Upper lobe of left lung (tissue), 6 donors: ENCODE measurements at places on chromosomes 1 and 21. TPM values are rescaled to one million over a fixed set of nuclear protein-coding genes. Genes with fewer than 3 reads are reported as not detected.
A peak's percentile ranks its signal among the peaks of the same experiment; 100 is the strongest.

DNA sequence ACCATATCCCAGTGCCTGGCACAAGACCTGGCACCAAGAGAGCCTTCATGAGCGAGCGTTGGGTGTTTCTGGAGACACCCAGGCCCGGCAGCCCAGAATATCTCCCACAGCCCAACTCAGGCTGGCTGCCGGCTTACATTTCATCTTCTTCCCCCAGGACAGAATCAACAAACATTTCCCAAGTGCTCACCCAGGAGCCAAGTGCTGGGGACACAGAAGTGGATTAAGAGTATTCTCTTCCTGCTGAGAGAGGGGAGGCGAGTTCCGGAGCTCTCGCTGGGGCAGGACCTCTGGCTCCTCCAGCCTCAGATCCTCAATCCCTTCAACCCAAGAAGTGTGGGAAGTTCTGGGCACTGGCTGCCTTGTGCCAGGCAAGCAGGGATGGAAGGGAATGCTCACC is 23.6 kb downstream of the IFFO2 start:
- H3K4me1 ChIP-seq = peaks cover 29% of the 10 kb centered on the region
- peak; percentile 77 for DNase-seq
- H3K36me3 ChIP-seq = no peaks in the 10 kb centered on the region
- no peak overlapping the region for H3K4me3 ChIP-seq
- H3K27me3 ChIP-seq = no peaks in the 10 kb centered on the region

Gene CACNA1S
- total RNA-seq = 0.03 TPM

DNA sequence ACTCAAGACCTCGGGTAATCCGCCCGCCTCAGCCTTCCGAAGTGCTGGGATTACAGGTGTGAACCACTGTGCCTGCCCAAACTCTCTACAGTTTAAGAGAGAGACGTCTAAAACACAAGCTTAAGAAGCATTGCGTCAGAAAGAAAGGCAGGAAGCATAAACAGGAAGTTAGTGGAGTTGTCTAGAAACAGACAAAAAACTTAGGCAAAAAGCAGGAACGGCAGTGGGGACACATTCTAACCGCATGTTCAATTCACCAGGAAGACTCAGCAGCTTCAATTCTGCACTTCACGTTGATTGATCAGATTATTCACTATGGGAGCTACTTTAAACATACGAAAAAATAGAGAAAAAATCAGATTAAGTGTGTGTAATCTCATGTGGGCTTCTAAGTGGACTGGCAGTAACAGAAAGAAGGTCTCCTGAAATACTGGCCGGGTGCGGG is 7.4 kb downstream of the CFAP74 start:
- H3K36me3 ChIP-seq = no peaks in the 10 kb centered on the region
- H3K4me1 ChIP-seq = peaks cover 8% of the 10 kb centered on the region
- H3K4me3 ChIP-seq = no peak overlapping the region
- DNase-seq = no peak
- no peaks in the 10 kb centered on the region for H3K27me3 ChIP-seq

- H3K4me3 ChIP-seq = no peak overlapping the region
- H3K27me3 ChIP-seq = no peaks in the 10 kb centered on the region
- H3K4me1 ChIP-seq = no peaks in the 10 kb centered on the region
- no peaks in the 10 kb centered on the region for H3K36me3 ChIP-seq
These were observed 663.9 kb downstream of the PTPRU start for GRCh38 chr1:29900104-29900679.

GRCh38 chr1:71770121-71770520 is 512.2 kb downstream of the NEGR1 start:
- H3K36me3 ChIP-seq = no peaks in the 10 kb centered on the region
- H3K4me3 ChIP-seq = no peak overlapping the region
- H3K4me1 ChIP-seq = no peaks in the 10 kb centered on the region
- H3K27ac ChIP-seq = no peak overlapping the region
- no peaks in the 10 kb centered on the region for H3K27me3 ChIP-seq
- DNase-seq = no peak
